ENCODE measurements at places on chromosomes 5 and 9.

DNA sequence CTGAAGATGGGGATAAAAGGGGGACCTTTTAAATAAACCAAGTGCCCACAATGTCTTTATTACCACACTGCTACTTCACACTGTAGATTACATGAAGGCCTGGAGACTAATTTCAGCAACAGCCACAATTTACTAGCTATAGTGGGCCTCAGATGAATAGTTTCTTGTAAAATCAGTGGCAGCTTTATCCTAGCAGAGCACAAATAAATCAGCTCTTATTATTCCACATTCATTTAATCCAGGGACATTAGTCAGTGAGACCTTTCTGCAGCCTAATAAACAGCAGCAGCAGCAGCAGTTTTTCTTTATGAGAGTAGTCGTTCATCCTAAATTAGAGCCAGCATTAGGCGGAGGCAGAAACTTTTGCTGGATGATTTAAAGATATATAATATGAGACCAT lies 542.3 kb downstream of the PSAT1 start:
- no peak for DNase-seq

DNA sequence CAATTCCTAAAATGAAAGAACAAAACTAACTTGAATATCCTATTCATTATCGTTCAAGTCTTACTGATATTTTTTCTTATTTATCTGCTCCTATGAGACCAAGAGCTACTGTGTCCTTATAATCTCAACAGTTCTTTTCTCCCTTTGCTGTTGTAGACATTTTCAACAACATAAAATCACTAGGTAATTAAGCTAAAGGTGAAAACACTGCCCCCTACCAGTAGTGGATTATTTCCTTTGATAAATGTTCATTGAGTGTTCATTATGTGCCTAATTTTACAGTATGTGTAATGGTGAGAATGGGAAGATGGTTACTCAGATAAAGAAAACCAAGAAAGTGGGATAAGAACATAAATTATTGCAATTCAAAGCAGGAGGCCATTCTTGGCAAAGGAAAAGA lies 41.4 kb upstream of the PAPPA start:
- no peak for DNase-seq

DNA sequence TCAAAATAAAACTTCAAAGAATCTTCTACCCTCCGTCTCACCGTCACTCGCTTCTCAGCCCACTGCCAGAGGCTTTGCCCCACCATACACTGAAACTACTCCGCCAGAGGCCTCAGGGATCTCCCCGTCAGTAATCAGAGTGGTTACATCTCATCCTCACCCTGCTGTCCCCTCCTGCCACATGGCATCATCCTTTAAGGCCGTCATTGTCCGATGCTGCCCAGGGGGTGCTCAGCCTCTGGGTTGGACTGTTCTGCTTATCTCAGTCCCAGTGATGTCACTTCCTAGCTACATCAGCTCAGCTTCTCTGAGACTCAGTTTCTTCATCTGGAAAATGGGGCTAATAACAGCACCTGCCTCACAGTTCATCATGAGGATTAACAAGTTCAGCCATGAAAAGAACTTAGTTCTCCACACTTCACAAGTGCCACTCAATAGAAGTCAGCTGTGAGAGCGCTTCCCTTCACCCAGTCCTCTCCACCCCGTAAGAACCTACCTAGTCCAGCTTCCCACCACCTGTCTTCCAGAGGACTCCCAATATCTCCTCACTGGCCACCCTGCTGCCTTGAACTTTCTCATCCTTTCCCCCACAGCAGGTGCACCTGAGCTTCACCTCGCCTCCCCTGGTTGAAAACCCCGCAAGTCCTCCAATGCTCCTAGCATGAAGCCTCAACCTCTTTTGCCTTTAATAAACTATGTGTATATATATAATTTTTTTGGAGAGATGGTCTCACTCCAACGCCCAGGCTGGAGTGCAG lies 2.8 kb upstream of the IL3 start:
- DNase-seq = no peak

DNA sequence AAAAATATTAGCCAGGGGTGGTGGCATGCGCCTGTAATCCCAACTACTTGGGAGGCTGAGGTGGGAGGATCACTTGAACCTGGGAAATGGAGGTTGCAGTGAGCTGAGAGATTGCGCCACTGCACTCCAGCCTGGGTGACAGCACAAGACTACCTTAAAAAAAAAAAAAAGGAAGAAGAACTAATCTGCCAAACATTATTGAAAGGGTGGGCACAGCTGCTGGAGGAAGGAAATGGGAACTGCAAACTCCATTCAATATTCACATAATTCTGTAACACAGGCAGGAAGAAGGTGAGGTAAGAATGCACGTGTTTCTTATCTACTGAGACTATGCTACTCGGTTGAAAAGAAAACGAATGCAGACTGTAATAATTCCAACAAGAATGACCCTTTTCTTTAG lies 121.1 kb upstream of the GNA14 start:
- no peak for DNase-seq

DNA sequence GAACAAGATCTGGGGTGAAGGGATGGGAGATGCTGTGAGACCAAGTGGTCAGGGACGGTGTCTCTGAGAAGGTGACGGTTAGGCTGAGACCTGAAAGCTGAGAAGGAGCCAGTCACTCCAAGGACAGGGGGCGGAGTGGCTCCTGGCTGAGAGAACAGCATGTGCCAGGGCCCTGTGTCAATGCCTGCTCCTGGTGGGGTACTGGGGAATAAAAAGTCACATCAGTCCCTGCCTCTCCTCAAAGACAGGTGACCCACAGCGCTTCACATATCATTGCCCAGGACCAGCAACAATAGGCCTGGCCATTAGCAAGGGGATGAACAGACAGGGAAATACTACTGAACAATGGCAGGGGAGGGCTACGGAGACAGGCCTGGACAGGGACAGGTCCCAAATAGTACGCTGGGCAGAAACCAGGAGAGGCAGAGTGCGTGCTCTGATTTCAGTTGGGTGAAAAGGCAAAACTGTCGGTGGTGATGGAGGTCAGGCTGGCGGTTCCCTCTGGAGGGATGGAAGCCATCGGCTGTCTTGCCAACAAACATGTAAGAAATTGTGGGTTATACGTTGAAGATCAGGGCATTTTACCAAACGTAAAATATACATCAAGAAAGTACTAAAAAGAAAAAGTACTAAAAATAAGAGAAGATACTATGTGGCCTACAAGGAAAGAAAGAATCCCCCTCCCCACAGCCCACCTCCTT lies 64.3 kb downstream of the C9orf50 start:
- no peak for DNase-seq

- no peak for DNase-seq
Observed at GRCh38 chr9:6929441-6930215, 171.9 kb downstream of the KDM4C start.
